ENCODE measurements at places on chromosomes 4 and X. TPM values are rescaled to one million over a fixed set of nuclear protein-coding genes. Genes with fewer than 3 reads are reported as not detected.

The UGT2B15 gene
- total RNA-seq: not detected

The ZDHHC15 gene
- 1.1 TPM for total RNA-seq

The TRAPPC2 gene
- 6.4 TPM for total RNA-seq

The TMEM271 gene
- total RNA-seq: not detected

The RAB40AL gene
- total RNA-seq: not detected

The ABLIM2 gene
- not detected for total RNA-seq

The CHRNA9 gene
- not detected for total RNA-seq

The FBXO8 gene
- 12.9 TPM for total RNA-seq

The FAM241A gene
- total RNA-seq: 1.4 TPM

The ATOH1 gene
- total RNA-seq: not detected

The TLL1 gene
- total RNA-seq: 2.0 TPM

The ZNF718 gene
- total RNA-seq: 6.9 TPM

The AFF2 gene
- under 0.01 TPM for total RNA-seq

The GRPR gene
- 0.29 TPM for total RNA-seq

The SSX1 gene
- total RNA-seq: not detected

The BTK gene
- 0.14 TPM for total RNA-seq

The FAM156B gene
- total RNA-seq: 6.6 TPM

The FAM184B gene
- total RNA-seq: 0.17 TPM

The ADH1A gene
- total RNA-seq: not detected

The FHDC1 gene
- 2.1 TPM for total RNA-seq

The SPATA18 gene
- total RNA-seq: 4.1 TPM

The DUX4 gene
- not detected for total RNA-seq

The NLGN4X gene
- total RNA-seq: 0.69 TPM

The CXCL10 gene
- total RNA-seq: not detected

The KLB gene
- not detected for total RNA-seq

The UGT2A1 gene
- not detected for total RNA-seq

The EDA gene
- total RNA-seq: 1.6 TPM

The SLC26A1 gene
- total RNA-seq: 0.35 TPM

The TAF7L gene
- 1.3 TPM for total RNA-seq

The RTL3 gene
- 0.06 TPM for total RNA-seq

The HSPA4L gene
- 12.6 TPM for total RNA-seq

The HSD17B10 gene
- 102 TPM for total RNA-seq

The MOB1B gene
- 8.3 TPM for total RNA-seq

The GIMD1 gene
- total RNA-seq: not detected
